ENCODE measurements at places on chromosomes 1 and 21.

DNA sequence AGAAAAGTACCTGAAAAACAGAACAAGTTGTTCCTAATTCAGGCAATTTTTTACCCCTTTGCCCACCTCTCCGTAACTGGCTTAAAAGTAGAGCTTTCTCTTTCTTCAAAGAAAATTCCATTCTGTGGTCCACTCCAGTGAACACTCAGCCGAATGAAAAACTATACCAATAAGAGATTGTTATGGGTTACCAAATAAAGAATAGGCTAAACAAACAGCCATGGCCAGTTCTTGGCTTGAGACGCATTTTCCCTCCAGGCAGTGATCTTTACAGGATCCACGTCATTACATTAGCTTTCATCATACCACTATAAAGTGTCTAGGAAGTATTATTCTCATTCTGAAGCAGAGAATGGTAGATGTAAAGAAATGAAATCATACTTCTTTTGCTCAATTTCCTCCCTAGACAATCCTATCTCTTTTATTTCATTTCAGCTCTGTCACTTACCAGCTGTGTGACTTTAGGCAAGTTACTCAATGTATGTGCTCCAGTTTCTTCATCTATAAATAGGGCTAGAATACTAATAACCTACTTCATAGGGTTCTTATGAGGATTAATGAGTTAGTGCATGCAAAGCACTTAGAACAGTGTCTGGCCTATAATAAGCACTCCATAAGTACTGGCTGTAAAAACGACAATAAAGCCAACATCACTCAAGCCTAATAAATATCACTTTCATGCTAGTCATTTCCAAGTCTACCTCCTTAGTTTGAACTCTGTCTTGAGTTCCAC is 26.5 kb upstream of the TRIM45 start:
- no peak for DNase-seq

DNA sequence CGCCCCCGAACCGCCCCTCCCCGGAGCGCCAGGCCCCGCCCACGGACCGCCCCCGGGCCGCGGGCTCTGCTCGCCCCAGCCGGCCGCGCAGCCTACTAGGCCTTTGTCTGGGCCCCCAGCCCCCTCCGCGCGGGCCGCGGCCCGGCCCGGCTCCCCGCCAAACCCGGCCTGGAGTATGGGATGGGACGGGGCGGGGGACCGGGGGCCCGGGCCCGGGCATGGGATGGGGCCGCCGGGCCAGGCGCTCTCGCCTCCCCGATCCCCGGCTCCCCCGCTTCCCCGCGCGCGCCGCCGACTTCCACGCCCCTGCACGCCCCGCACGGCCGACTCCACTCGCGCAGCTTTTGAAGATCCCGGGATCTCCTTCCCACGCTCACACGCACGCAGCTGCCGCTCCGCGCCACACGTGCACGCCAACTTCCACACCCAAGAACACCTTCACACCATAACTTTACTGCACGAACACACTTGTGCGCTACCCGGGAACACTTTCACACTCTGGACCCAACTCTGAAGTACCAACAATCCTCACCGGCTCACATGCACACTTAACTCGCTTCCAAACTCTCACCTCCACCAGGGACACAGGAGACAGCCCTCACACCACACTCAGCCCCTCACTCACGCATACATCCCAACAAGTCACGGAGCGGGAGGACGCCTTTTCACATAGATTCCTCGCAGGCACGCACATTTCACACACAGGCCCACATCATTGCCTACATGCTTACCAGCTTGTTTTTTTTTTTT is 437 bp upstream of the HSPG2 start:
- DNase-seq: peak; percentile 90

GRCh38 chr1:53896635-53897229 is 2.7 kb downstream of the DIO1 start:
- DNase-seq: no peak

GRCh38 chr1:193625255-193625654 is 438.8 kb upstream of the B3GALT2 start:
- DNase-seq: no peak

- no peak for DNase-seq
Observed at GRCh38 chr1:1039145-1039910, 19.4 kb downstream of the AGRN start.

DNA sequence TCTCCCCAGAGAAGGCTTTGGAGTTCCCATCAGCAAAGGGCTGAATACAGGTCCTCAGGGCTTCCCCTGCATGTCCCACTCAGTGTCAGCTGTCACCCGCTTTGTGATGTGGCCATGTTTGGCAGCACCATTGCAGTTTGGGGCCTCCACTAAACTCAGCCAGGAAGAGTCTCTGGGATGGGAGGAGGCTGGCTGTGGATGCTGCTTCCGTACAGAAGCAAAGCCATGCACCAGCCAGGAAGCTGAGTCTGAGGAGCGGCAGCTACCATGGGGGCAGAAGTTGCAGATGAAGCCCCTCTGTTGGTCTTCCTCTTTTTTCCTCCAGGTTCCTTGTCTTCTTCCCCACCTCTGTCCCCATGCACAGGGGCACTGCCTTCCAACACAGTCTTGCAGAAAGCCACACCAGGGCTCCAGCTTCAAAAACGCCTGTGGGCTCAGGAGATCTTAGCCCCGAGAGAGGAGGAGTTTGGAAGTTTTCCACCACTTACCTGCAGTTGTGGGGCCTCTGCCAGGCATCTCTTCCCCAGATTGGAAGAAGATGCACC is 416.8 kb downstream of the NPHP4 start:
- DNase-seq: no peak

- no peak for DNase-seq
Observed at GRCh38 chr1:147109041-147109440, 63.2 kb downstream of the PRKAB2 start.

DNA sequence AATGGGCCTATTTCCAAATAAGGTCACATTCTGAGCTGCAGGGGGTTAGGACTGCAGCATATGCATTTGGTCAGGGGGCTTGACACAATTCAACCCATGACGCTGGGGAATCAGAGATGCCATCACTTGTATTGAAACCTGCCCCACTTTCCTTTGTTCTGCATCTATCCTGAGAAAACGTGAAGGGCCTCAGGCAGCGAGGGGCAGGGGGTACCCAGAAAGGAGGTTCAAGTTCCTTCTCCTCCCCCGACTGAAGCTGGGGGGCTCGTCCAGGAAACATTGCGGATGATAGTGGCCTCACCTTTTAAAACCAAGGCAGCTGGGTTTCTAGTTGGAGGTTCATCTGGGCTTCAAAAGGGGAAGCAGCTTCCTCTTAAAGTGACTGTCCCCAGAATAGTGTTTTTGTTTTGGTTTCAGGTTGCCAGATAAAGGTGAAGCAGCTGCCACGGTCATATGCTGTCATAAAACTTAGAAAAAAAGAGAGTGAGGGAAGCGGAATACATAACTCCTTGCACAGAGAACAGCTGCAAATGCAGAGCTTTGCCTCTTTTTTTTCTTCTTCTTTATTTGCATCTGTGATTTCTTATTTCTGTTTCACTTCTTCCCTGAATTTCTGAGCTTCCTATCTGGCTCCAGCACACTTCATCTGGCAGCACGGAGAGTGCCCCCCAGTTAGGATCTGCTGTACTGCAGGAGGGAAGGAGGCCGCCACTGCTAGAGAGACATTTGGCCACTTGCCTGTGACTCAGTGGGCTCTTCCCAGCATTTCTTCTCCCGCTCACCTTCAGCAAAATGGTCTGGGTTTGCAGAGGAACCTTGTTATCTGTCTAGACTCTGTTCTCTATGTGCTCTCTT is 142.0 kb downstream of the AJAP1 start:
- no peak for DNase-seq

GRCh38 chr1:164673584-164674214 is 114.7 kb downstream of the PBX1 start:
- DNase-seq: no peak

All from dorsolateral prefrontal cortex (tissue), 122 donors.